AML-193 (cell line): ENCODE measurements at places on chromosomes 2 and 18.
A peak's percentile ranks its signal among the peaks of the same experiment; 100 is the strongest.

- DNase-seq = no peak
Measured at GRCh38 chr2:150789376-150789905, 302.0 kb upstream of the RND3 start.

DNA sequence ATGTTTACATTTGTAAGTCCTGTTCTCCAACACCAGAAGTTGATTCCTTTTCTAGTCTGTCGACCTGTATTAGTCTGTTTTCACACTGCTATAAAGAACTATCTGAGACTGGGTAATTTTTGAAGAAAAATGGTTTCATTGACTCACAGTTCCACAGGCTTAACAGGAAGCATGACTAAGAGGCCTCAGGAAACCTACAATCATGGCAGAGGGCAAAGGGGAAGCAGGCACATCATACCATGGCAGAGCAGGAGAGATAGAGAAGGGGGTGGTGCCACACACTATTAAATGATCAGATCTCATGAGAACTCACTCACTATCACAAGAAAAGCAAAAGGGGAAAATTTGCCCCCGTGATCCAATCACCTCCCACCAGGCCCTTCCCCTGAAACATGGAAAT lies 112.8 kb upstream of the MAP3K20 start:
- peak; percentile 49 for DNase-seq

DNA sequence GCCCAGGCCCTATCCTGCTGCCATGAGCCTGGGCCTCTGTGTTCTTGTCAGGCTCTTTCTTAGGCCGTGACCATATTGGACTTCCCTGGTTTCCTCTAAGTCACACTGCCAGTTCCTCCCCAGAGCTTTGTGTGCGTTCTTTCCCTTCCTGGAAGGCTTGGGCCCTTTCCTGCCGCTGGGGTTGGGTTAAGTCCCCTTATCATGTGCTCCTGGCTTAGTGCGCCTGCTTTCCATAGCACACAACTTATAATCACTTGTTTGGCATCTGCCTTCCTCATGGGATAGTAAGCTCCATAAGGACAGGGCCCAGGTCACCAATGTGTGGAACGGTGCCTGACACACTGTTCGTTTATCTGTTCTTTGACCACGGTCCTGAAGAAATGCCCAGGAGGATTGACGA lies 31.3 kb downstream of the NIFK start:
- no peak for DNase-seq

GRCh38 chr18:79962835-79963657 lies 1.4 kb upstream of the HSBP1L1 start:
- no peak for DNase-seq

GRCh38 chr2:142300517-142300916 lies 169.7 kb upstream of the LRP1B start:
- no peak for DNase-seq

DNA sequence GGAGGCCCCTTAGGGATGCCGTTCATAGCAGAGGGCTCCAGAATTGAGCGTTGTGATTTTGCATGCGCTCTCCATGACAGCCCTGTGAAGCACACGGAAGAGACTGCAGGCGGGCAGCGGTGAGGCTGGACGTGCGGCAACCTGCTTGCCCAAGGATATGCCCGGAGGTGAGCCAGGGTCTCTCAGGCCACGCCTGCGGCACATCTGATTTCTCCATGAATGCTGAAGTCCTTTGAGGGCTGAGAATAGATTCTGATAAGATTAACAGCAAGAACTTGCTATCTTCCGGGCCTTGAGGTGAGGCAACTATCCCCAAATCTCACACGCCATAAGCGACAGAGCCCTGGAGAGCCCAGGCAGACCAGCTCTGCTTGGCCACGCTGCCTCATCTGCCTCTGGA lies 55.6 kb upstream of the LAMA1 start:
- DNase-seq = no peak

GRCh38 chr2:220850116-220850515 lies 722.0 kb downstream of the EPHA4 start:
- no peak for DNase-seq

DNA sequence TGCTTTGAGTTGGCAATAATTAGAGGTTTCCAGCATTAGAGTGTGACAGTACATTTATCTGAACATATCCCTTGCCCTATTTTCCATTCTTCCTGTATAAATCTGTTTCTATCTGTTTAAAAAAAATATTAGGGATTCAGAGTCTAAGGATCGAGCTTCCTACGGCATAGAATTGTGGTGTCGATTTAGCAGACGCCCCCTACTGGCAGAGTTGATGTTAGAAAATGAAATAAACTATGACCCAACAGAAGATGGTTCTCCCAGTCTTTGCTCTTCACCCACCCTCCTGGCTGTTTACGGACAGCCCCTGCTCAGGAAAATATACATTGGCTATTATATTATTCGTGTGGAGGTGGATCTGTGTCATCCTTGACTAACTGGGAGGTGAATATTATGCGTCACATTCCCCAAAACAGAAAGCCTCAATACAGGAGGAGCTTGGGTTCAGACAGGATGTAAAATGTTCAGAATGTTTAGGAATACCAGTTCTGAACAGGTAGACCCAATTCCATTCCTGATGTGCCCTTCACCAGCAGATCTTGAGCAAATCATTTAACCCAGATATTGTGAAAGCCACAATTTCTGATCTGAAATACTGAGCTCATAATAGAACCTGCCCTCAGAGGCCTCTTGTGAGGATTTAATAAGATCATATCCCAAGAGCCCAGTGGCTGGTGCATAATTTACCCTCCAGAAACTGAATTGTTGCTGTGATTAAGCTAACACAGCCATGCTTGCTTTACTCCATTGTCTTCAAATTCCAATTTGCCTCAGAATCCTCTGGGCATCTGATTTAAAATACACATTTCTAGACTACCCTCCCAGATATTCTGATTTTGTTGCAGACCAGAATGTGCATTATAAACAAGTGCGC lies 10.8 kb upstream of the ERMN start:
- DNase-seq = peak; percentile 17

- DNase-seq = no peak
Measured at GRCh38 chr2:239814861-239815601, 210.1 kb downstream of the NDUFA10 start.

DNA sequence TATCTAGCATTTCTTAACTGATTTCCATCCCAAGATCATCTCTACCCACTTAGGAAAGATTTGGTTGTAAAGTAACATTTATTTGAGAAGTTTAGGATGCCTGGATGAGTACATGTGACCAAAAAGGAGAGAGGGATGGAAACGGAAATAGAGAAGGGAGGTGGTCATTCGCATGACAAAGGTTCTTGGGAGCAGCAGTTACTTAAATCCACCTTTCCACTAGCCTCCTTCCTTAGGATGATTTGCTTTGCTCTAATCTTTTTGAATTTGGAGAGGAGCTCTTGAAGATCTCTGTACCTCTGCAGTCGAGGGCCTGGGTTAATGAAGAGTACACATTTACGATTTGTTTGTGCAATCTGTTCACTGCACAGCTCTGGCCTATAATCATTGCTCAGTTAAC lies 623.5 kb downstream of the EPHA4 start:
- DNase-seq = no peak

DNA sequence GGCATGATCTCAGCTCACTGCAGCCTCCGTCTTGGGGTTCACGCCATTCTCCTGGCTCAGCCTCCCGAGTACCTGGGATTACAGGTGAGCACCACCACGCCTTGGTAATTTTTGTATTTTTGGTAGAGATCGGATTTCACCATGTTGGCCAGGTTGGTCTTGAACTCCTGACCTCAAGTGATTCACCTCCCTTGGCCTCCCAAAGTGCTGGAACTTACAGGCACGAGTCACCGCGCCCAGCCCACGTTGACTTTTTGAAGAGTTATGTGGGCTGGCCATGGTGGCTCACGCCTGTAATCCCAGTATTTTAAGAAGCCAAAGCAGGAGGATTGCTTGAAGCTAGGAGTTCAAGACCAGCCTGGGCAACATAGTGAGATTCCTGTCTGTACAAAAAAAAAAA lies 20.8 kb downstream of the CCL20 start:
- no peak for DNase-seq

DNA sequence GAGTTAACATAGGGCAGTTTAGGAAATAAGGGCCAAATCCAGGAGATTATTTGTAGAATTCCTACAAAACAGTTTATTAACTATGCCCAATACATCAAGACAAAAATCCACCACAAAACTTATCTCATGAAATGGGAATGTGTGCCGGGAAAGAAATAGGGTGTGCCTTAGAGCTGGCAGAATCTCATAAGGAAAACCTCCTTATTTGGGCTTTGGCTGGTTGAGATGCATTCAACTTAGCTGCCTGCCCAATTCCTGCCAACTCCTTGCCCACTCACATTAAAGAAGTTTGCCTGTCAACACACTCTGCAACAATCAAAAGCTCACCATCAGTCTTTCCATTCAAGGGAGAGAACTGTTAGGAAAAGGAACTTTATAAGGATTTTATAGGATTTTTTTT lies 500.6 kb downstream of the SATB2 start:
- no peak for DNase-seq

DNA sequence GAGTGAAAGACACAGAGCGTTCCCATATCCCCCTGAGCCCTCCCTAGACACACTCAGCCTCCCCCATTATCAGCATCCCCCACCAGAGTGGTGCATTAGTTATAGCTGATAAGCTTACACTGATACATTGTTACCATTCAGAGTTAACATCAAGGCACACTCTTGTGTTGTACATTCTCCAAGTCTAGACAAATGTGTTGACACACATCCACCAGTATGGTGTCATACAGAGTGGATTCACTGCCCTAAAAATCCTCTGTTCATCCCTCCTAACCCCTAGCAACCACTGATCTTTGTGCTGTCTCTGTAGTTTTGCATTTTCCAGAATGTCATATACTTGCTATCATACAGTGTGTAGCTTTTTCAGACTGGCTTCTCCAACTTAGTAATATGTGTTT lies 78.0 kb upstream of the RPL31 start:
- DNase-seq = no peak

DNA sequence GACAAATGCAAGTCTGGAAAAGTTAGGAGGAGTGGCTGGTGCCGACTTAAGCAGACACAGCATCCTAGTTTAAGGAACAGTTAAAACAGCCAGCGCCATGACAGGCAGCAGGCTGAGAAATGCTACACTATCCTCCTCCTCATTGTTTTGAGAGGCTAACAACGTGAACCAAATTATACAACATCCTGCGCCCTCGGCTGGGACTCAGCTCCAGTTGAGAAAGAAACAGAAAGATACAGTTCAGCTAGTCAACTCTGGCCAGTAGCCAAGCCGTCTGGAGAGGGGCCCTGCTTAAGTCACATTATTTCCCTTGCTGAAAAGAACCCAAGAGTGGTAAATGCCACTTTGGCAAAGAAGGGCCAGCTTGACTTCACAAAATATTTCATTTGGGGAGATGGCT lies 90.2 kb downstream of the BCL11A start:
- no peak for DNase-seq

GRCh38 chr2:173598525-173598924 lies 243.9 kb downstream of the CDCA7 start:
- DNase-seq = no peak

- DNase-seq = no peak
Measured at GRCh38 chr2:30625276-30625675, 178.2 kb downstream of the LCLAT1 start.

DNA sequence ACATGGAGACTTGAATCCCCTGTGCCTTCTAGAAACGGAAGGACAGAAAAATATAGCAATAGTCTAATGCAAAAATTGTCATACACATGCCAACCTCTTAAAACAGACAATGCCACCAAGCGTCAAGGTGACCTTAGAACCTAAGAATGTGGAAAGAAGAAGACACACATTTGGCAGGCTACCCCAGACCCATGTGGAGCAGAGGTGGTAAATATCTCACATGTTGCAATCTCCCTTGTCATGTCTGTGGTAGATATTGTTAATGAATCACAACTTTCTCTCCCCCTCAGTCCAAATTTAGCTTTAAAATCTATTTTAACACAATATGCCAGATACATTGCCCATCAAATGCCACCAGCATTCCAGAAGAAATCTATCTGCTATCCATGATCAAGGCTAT lies 137.4 kb downstream of the HNMT start:
- no peak for DNase-seq

- no peak for DNase-seq
Measured at GRCh38 chr2:240435948-240436682, 652 bp downstream of the GPC1 start.

DNA sequence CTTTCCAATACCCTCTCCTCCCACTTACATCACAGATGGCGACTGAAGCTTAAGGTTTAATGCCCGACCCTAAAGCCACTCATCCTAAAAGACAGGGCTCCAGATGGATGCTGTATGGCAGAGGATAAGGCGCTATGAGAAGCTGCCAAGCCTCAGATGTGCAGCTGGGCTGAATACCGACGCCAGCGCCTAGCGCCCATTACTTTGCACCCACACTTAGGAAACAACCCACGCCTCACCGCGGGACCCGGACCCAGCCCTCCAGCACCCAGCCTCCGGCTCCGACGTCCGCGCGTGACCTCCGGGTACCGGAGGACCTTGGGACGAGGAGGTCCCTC lies 335 bp downstream of the TRAK2 start:
- no peak for DNase-seq

- DNase-seq = peak; percentile 90
Measured at GRCh38 chr2:101509499-101510284, 34.8 kb upstream of the RFX8 start.

- no peak for DNase-seq
Measured at GRCh38 chr2:38554973-38555595, 47.6 kb downstream of the HNRNPLL start.

GRCh38 chr2:25280051-25280687 lies 61.6 kb downstream of the DNMT3A start:
- DNase-seq = no peak

GRCh38 chr2:119823734-119824334 lies 64.1 kb downstream of the PTPN4 start:
- DNase-seq = peak; percentile 75

DNA sequence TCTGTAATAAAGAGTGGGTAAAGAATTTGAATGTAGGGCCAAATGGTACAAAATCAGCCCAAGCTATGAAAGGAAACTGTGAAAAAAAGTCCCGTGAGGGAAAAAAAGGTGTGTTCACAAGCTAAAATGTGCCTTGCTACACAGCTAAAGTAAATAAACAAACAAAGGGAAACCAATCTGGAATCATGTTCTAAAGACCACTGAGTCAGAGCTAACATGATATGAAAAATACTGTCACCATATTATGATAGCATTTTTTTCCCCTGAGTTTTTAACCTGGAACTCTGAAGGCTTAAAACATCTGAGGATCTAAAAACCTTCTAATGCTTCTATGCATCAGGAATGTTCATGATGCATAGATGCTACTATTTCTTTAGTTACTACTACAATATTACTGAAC lies 58.8 kb downstream of the SCN1A start:
- DNase-seq = no peak

GRCh38 chr2:239470151-239470900 lies 69.5 kb upstream of the HDAC4 start:
- DNase-seq = no peak

GRCh38 chr2:120710256-120710655 lies 25.4 kb upstream of the GLI2 start:
- DNase-seq = no peak
